ENCODE measurements at places on chromosomes 2 and 18.

GRCh38 chr2:228542277-228542676, 360.8 kb upstream of the SPHKAP start:
- DNase-seq: no peak

- DNase-seq: peak; percentile 51
Observed at GRCh38 chr2:202032846-202033316, 774 bp upstream of the FZD7 start.

- no peak for DNase-seq
Observed at GRCh38 chr2:28702878-28703277, 48.8 kb upstream of the PPP1CB start.

DNA sequence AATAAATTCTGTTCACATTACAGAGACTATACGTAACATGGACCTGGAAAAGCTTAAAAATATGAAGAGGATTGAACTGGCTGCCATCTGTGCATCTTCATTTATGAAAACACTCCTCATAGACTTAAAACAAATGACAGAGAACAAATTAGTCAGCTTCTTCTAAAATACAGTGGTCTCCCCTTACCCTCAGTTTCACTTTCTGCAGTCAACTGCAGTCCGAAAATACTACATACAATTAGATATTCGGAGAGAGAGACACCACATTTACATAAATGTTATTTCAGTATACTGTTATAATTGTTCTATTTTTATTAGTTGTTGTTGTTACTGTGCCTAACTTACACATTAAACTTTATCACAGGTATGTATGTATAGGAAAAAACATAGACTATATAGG, 6.5 kb downstream of the RNF103 start:
- DNase-seq: no peak

- DNase-seq: no peak
Observed at GRCh38 chr2:113675875-113676274, 48.8 kb downstream of the RABL2A start.

- no peak for DNase-seq
Observed at GRCh38 chr2:23008951-23009350, 376.0 kb upstream of the KLHL29 start.

DNA sequence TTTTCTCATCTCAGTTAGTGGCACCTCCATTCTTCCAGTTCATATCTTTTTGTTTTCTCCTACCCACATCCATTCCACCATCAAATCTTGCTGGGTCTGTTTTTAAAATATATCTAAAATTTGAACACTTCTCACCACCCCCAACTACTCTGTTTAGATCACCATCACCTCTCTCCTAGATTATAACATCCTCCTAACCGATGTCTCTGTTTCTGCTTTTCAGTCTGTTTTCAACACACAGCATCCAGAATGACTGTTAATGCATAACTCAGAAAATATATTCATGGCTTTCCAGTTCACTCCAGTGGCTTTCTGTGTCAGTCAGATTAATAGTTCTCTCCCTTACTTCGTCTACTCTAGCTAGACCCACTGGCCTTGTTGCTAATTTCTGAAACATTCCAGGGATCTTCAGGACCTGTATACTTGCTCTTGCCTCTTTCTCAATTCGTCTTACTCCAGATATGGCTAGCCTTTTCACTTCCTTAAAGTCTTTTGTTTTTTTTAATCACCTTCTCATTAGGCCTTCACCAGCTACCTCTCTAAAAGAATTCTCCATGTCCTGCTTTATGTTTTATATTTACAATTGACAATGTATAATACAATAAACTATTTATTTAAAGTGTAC, 105.3 kb downstream of the COMMD1 start:
- no peak for DNase-seq
